ENCODE measurements at places on chromosomes 7 and 10. TPM values are rescaled to one million over a fixed set of nuclear protein-coding genes. Genes with fewer than 3 reads are reported as not detected.

The SPDYE3 gene
- total RNA-seq: not detected

The PRKG1 gene
- total RNA-seq: 3.9 TPM

The PON3 gene
- total RNA-seq: 0.66 TPM

The GPRIN2 gene
- total RNA-seq: not detected

The PIK3CG gene
- total RNA-seq: 7.2 TPM

The HABP2 gene
- not detected for total RNA-seq

The MMP21 gene
- total RNA-seq: under 0.01 TPM

The SEMA3C gene
- total RNA-seq: 22.5 TPM

The VPS37D gene
- total RNA-seq: 4.0 TPM

The CELF2 gene
- 10.5 TPM for total RNA-seq

The SLC12A9 gene
- total RNA-seq: 22.2 TPM

The MYO3A gene
- total RNA-seq: not detected

The PAX2 gene
- not detected for total RNA-seq

The PTF1A gene
- total RNA-seq: not detected

The KNDC1 gene
- under 0.01 TPM for total RNA-seq

The LIPF gene
- not detected for total RNA-seq

The PPP2R2D gene
- 33.9 TPM for total RNA-seq

The SCART1 gene
- total RNA-seq: 1.3 TPM

The VWDE gene
- total RNA-seq: 0.19 TPM

The ANXA11 gene
- 39.8 TPM for total RNA-seq

The HOXA9 gene
- total RNA-seq: 0.81 TPM

The FOXL3 gene
- total RNA-seq: not detected

The PILRA gene
- total RNA-seq: not detected

The CLIP2 gene
- 26.2 TPM for total RNA-seq

The INA gene
- 0.18 TPM for total RNA-seq

The SPDYE6 gene
- total RNA-seq: not detected

The PLAC9 gene
- total RNA-seq: 3.9 TPM

The SEMA3A gene
- 47.7 TPM for total RNA-seq

The TMEM213 gene
- not detected for total RNA-seq

The A1CF gene
- not detected for total RNA-seq

The IQCE gene
- 6.0 TPM for total RNA-seq

The RELN gene
- 1.9 TPM for total RNA-seq

The FANK1 gene
- total RNA-seq: 2.4 TPM

The AKR1B15 gene
- total RNA-seq: not detected

Data from endothelial cell of coronary artery (primary cell).